Central memory CD8-positive, alpha-beta T cell (primary cell): ENCODE measurements at places on chromosomes 6 and 20.

DNA sequence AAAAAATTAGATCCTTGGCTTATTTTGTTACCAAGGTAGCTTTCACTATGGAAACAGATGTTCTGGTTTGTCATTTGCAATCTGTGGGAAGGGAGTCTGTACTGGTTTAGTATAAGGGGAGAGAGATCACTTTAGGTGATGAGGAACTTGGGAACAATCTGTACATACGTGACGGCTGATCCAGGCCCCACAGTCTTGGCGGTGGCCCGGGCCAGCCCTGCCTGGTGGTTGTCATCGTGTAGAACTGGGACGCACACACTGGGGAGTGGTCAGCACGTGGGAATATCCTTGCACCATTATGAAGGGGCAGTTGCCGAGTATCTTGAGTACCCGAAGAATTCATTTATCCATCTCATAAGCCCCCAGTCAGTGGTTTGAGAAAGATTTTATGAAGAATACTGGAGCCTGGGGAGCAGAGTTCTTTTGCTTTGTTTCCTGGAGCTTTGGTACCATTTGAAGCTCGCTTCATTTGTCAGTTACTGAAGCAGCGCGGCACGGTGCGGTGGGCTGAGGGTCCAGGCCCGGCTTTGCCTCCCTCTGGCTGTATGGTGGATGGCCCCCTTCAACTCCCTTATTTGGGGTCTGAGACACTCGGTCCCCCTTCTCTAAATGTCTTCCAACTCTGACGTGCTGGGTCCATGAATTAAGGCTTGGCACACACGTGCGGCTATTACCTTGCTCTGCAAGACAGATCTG, 22.8 kb upstream of the CLDN20 start:
- no peak for DNase-seq

DNA sequence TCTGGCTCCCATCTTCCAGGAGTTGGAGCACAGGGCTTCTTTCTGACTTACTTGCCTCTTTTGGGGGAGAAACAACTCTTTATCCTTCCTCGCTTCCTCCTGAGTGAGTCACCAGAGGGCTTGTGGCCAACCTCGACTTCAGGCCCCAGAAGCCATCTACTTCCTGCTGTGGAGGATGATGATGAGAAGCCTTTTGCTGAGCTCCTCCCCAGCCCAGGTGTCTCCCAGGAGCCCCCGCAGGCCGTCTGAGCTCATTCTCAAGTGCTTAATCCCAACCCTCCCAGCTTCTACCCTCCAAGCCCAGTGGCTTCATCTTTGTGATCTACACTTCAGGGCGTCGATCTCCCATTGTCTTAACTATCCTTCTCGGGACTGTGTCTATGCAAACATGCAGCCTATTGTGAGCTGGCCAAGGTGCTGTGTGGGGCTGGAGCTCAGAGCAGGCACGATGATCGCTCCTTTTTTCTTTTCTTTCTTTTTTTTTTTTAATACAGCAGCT, 27.9 kb downstream of the SDCBP2 start:
- no peak for DNase-seq

- no peak for DNase-seq
Measured at GRCh38 chr6:129416337-129416990, 293.5 kb downstream of the ARHGAP18 start.

DNA sequence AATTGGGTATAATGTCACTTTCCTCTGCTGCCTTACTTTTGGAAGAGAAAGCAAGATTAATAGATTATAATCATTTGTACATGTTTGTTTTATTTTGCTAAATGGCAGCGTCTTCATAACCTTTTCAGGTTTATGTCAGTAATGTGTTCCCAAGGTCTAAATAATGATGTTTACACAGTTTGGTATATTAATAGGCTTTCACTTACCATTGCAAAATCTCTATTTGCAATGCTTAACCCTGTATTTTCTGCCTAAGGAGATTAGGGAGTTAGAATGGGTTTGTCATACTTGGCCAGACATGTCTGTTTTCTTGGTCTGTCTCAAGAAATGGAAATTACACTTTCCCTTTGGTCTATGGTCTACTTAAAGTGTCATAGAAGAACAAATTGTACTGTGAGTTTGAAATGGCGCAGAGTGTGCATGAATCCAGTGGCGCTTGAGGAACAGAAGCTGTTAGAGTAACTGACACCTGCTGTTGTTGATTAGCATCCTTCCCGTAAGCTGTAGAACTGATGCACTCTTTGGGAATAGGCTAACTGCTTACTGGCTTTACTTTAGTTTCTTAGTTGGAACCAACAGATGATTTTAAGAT, 261.1 kb downstream of the SAMD5 start:
- DNase-seq = no peak

- no peak for DNase-seq
Measured at GRCh38 chr6:101086473-101086872, 205.3 kb upstream of the ASCC3 start.

- no peak for DNase-seq
Measured at GRCh38 chr6:19535351-19535750, 301.8 kb upstream of the ID4 start.

DNA sequence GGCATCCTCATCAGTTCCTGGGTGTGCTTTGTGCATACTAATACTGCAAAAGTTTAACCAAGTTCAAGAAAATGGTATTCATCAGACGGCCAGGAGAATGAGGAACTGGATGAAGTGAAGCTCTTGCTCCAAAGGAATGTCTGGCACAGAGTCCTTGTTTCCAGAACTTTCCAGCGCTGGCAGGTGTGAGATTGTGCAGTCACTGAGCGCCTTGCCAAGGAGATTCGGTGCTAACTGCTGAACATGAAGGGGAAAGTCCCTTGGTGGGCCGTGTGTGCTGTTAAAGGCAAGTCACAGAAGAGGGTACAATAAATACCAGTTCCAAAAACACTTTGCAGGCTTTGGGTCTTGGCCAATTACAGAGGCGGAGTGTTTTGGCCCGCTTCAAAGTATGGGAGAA, 262.3 kb upstream of the SOX4 start:
- DNase-seq = no peak

DNA sequence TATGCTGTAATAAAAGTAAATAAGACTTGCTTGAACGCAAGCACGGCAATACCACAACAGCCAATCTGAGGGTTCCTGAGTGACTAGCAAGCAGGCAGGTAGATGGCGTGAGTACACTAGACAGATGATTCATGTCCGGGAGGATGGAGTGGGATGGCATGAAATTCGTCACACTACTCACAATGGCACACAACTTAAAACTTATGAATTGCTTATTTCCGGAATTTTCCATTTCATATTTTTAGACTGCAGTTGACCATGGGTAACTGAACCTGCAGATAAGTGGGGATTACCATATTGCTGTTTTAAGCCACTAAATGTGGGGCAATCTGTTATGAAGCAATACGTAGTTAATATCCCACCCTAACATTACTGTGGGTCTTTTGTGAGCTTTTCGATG, 93.6 kb upstream of the NFATC2 start:
- no peak for DNase-seq

- no peak for DNase-seq
Measured at GRCh38 chr20:25744261-25744660, 47.6 kb upstream of the ZNF337 start.

- no peak for DNase-seq
Measured at GRCh38 chr6:16274483-16274882, 36.1 kb downstream of the GMPR start.

- DNase-seq = no peak
Measured at GRCh38 chr6:163457637-163458561, 43.4 kb downstream of the QKI start.

GRCh38 chr20:50762435-50763220, 31.2 kb downstream of the PARD6B start:
- no peak for DNase-seq

DNA sequence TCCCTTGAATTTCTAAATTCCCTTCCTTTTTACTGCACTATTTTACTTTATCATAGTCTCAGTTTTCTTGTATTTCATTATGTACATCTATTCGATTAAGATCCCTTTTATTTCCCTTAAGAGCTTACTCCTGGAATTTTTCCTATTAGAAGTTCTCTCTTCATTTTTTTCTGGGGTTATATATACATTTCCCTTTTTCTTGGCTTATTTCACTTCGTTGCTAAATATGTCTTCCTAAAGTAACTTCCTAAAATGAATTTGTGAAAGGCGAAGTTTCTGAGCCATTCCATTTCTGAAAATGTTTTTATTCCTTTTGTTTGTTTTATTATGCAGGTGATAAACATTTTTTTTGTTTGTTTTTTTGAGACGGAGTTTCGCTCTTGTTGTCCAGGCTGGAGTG, 5.9 kb upstream of the CD109 start:
- no peak for DNase-seq

- no peak for DNase-seq
Measured at GRCh38 chr20:10708351-10709185, 34.8 kb upstream of the JAG1 start.

- no peak for DNase-seq
Measured at GRCh38 chr6:47302043-47302442, 7.7 kb downstream of the TNFRSF21 start.

DNA sequence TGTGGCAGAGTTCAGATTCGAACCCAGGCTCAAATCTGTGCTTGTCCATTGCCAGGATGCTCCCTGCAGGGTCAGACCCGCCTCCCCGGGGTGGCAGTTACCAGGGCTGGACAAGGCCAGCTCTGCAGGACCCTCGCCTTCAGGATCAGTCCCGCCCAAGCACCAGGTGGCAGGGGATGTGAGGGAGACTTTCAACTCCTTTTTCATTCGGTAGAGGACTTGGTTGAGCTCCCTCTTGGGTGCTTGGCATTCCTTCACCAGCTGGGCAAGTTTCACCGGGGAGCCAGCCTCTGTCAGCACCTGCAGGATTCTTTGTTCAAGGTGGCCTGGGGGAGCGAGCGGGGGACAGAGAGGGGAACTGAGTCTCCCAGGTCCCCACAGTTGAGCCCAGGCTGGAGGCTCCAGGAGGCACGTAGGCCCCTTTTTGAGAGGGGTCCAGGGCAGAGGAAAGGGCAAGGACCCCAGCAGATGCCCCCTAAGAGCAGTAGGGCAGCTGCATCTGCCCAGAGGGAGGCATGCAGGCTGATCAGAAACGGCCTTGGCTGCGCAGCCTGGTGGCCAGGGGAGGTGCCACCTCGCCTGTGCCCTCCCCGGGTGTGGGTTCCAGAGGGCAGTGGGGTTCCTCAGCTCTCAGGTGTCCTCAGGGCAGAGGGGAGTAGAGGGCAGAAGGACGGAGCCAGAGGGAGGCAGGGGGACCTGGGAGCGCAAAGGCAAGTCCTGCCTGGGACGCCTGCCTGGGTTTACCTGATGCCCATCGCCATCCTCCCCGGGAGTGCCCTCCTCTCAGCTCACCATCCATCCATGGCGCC, 3.9 kb downstream of the ZBP1 start:
- DNase-seq = no peak

- no peak for DNase-seq
Measured at GRCh38 chr6:43386492-43386891, 17.0 kb upstream of the ZNF318 start.

- DNase-seq = no peak
Measured at GRCh38 chr20:23232679-23233308, 117.8 kb upstream of the NXT1 start.

GRCh38 chr6:117503211-117503610, 20.7 kb downstream of the DCBLD1 start:
- DNase-seq = no peak

DNA sequence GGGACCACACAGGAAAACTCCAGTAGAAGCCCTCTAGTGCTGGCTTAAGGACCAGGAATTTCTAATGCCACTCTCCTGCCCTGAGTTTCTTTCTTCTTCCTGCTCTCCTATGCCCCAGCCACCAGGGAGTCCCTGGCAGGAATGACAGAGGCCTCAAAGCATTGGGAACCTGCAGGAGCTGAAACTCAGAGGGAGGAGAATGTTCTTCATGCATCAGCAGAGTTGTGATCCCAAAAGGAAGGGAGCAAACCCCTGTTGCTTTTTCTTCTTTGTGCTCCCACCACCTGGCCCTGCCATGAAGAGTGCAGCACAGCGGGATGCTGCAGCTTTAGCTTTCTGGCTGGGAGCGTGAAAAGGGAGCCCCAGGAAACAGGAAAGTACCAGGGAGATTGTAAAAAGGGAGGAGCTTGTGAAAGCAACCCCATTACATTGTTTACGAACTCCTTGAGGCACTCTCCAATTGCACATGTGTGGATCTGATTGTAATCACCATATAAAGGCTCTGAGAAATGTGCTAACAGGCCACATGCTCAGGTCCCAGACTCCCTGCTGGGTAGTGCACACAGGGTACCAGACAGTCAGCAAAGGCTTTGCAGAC, 34.7 kb upstream of the FKBP1A start:
- DNase-seq = no peak

DNA sequence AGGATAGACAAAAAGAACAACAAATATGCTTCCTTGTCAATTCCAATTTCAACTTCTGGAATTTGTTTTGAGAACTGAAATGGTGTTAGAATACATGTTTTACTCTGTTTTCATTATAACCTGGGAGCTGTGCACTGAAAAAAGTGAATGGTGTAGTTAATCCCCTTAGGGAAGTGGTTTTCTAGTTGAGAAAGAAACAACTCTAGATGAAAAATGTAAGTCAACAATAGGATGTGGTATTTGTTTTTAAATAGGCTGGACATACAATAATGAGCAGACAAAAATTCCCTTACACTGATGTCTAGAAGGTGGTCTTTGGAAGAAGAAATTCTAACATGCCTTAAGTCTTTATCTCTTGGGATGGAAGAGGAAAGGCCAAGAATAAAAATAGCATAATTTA, 59.9 kb upstream of the TINAG start:
- DNase-seq = no peak

- DNase-seq = no peak
Measured at GRCh38 chr6:166382500-166382932, 224 bp downstream of the MPC1 start.

GRCh38 chr6:69164564-69165229, 529.6 kb downstream of the ADGRB3 start:
- no peak for DNase-seq

DNA sequence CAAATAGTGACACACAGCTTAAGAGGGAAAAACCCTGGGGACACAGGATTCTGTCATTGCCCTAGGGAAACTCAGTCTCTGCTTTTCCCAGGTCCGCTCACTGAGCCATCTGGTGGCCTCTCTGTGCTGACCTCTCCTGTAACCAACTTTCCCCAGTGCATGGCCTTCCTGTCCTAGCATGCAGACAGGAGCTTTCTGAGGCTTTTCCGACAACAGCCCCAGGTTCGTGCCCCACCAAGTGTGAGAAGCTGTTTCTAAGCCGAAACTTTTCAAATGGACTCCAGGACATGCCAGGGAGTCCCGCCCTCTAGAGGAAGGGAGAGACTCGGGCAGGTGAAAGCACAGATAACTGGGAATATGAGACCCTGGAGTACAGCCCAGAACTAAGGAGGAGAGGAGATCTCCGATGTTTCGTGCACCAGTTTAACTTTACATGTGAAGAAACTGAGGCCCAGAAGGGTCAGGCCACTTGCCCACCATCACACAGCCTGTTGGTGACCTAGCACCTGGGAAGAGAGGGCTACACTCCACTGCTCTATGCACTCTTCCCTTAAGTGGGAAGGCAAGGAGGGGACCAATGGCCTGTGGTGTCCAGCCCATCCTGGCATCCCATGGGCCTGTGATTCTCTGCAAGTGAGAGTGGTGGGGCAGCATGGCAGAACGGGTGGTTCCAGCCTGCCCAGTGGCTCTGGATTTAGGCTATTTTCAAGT, 46.2 kb downstream of the RPP40 start:
- DNase-seq = no peak
